ENCODE measurements at places on chromosomes 2 and 18.

DNA sequence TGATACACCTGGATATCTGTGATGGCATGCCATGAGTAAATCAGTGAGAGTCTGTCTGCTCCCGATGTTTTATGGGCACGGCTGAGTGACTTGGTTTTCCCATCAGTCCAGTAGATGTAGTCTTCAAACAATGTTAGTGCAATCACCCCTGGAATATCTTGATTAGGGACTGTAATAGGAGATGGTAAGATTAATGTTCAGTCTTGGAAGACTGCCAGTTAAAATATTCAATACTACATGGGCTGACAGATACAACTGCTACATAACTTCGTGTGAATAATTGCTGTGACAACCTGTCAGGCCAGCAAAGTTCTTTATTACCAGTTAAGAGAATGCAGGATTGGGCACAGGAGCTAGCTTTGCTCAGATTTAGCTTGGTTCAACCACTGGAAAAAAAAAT, 1673.3 kb downstream of the LRP1B start:
- no peak for DNase-seq

- no peak for DNase-seq
These were observed 43.0 kb upstream of the KCNE4 start for GRCh38 chr2:223008956-223009355.

DNA sequence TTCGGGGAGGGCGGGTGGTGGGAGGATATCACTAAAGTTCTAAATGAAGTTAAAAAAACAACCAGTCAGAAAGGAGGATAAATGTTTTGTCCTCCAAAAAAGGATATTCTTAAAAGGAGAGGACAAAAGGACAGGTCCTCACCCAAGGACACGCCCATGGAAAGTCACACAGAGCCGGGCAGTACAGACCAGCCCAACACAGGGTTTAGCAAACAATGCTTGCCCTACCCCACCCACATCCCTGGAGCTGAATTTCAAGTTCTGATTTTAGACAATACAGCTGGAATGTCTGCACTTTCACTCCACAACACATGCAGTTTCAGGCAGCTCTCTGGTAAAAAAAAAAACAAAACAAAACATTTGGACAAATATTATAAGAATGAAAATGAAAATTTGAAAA, 67.9 kb downstream of the SLC9A4 start:
- DNase-seq: no peak

DNA sequence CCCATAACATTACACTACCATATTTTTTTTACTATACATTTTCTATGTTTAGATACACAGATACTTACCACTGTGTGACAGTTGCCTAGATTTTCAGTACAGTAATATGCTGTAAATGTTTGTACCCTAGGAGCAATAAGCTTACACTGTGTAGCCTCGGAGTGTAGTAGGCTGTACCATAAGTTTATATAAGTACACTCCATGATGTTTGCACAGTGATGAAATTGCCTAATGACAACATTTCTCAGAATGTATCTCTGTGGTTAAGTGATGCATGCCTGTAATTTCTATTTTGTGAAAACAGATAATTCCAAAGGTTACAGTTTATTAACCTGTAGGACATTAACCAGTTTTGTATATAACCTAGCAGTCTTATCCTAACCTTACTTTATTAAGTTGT, 128.1 kb upstream of the RBMS1 start:
- no peak for DNase-seq

DNA sequence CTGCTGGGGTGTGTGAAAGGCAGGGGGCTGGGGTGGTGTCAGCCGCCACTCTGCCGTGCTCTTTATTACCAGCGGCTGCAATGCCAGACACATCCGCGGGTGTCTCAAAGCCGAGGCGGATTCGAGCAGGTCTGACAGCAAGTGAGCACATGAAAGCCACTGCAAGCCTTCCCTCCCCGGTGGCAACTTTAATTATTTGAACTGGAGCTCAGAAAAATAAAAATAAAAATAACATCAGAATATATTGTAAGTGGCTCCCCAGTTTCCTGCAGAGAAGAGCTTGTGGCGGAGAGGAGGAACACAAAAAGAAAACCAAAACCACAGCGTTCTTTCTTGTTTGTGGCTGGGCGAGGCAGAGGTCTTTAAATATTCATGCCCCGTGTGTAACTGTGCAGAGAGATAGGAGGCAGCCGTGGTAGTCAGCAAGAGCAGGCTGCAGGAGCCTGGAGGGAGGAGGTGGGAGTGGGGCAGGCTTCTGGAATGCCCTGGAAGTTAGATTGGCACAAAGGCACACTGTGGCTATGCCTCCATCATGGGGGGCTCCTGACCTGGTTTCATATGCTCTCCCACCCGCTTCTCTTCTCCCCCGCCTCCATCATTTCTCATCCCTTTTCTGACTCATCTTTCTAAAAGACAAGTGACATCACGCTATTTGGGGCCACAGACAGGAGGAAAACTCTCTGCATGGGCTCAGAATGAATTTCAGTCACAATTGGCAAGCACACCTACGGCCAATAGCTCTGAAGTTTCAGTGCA, 199.8 kb downstream of the CLIP4 start:
- DNase-seq: no peak

DNA sequence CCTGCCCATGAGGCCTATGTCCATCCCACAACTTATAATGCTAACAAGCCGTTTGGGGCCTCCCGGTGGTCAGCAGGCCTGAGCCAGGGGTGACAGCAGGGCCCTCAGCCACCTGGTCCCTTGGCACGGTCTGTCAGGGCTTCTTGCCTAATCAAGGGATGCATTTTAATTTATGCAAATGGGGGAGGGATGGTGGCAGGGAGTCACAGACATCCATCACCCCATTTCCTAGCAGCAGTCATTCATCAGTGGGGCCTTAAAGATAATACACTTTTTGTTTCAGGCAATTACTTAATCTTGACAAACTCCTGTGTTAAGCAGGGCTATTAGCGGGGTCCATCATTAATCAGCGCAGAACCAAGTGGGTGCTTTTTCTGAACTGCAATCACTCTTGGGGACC, 174.5 kb downstream of the GLI2 start:
- no peak for DNase-seq

DNA sequence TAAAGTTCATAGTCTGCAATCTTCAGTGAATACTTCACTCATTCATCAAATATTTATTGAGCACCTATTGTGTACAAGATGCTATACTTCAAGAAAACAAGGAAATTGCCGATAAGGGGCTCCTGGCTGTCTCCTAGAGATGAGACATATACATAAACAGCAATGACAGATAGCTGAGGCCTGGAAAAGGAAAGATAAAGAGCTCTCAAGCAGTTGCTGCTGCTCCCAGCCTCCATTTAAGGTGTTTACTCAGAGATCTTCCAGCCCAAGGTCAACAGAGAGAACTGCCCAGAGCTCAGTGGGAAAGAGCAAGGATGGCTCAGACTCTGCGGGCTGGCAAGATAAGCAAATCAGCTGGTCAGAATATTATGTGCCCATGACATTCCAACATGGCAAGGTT, 3.3 kb upstream of the SLC14A2 start:
- no peak for DNase-seq

GRCh38 chr2:20516646-20517341, 69.9 kb downstream of the RHOB start:
- DNase-seq: peak; percentile 81

DNA sequence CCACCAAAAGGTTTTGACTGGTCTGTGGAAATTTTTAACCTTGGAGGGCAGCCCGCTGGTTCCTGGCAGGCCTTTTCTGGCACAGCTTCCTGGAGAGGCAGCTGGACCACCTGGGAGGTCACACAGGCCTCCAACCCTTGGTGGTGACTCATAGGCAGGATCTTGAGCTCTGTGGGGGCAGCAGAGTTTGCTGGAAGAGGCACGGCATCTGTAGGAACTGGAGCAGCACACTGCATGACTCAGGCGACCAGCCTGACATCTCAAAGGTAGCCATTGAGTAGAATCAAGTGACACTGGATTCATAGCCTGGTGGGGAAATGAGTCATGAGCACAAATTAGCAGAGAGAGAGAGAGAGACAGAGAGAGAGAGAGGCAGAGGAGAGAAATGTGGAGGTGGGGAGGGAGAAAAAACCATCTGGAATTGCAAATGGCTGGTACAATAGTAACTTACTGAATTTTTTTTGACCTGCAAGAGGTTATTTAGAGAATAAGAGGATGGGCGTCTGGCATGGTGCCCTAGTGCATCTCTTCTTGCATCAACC, 57.4 kb downstream of the TRPM8 start:
- peak; percentile 90 for DNase-seq

DNA sequence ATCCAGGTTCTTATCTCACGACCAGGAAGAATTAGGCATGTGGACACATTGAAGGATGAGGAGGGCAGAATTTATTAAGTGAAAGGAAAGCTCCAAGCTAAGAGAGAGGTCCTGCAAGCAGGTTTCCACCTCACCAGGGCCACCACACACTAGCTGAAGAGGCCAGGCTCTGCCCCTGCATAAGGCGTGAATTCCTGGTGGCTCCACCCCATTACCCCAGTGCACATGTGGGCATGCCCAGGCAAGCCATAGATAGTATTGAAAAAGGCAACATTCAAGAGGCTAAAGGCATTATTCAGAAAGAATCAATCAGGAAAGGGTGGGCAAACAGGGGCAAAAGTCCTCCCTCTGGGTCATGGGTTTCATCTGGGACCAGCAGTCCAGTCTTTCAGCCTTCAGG, 30.9 kb upstream of the GRP start:
- no peak for DNase-seq

DNA sequence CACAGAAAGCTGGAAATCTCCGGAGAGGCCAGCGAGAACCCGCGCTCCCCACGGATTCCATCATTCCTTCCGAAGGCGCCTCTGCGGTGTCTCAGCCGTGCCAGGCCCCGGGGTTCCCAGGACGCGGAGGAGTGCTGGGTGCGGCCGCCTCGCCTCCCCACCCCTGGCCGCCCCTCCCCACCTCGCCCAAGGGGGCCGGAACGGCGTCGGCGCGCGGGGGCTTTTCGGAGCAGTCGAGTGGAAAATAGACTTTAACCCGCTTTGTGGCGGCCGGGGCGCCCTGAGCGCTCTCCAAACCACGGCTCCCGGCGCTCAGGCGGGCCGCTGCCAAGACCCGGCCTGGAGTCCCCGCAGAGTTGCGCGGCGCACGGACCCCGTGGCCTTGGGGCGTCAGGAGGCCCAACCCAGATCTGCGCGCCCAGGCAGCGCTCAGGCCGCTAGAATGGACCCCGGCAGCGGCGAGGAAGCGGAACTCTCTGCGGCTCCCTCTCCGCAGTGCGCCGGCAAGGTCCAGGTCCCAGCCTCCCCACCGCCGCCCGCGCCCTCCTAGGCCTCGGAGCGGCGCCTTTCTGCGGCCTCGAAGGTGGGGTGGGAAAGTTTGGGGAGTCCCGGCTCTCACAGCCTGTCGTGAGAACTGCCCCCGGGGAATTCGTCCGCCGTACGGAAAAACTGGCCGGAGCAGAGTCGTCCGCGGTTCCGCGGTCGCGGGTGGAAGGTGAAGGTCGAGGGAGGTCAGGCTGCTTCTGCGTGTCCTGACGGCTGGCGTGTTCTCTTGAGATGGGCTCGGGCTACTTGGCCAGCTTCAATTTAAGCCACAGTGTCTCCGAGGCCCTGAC, 1.2 kb upstream of the EMX1 start:
- DNase-seq: no peak

DNA sequence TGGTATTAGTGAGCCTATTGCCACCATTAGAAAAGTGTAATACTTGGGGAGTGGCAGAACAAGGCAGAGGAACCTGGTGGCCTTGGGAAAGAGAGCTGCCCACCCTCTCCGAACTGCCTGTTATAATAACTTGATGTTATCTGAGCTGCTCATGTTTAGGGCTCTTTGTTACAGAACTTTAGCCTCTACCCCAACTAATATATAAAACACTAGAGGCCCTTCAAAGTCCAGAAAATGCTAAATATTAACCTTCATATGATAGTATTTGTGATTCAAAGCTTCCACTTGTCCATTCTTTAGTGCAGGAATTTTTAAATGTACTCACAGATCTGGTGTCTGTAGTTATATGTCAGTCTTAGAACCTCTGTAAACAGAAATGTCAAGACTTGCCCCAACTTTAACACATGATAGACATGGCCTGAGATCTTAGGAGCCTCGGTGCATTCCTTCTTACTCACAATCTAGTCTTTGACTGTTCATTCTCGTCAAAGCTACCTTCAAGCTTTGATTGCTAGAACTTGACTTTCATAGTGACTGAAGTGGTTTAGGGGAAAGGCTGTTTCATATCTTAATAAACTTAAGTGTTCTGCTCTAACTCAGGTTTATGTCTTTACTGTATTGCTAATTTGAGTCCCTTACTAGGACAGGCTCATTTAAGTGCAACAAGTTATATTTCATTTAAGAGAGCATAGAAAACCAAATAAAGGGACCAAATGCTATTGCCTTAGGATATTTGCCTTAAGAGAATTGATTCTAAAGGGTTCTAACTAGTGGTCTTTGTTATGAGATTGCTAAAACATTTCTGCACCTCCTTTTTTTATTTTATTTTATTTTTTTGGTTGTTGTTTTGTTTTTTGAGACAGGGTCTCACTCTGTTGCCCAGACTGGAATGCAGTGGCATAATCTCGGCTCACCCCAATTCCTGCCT, 41.6 kb downstream of the DDX1 start:
- DNase-seq: no peak

DNA sequence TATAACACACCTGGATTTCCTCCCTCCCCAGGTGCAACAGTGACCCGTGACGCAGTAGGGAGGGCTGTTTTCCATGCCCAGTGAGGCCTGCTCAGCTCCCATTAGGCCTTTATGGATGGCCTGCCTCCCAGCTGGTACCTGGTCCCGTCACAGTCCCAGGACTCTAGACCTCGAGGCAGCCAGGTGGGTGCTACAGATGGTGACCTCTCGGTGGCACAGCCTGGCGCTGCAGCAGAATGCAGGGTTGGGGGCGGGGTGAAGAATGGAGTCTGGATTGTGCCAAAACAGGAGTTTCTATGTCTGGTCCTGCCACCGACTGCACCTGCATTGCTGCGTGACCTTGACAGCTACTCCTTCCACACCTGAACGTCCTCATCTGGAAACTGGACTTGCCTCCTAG, 18.0 kb upstream of the YWHAQ start:
- DNase-seq: no peak

GRCh38 chr2:232697807-232698110, 628 bp downstream of the GIGYF2 start:
- DNase-seq: no peak

GRCh38 chr2:201262718-201263117, 2.4 kb downstream of the CASP8 start:
- DNase-seq: no peak
